ENCODE measurements at places on chromosomes 16 and 17.

GRCh38 chr17:66191593-66192377, at the start of gene CEP112:
Gene CEP112 (minus strand): TSS chr17:66192133.
- peak; percentile 15 for DNase-seq

- no peak for DNase-seq
Measured at GRCh38 chr17:74663561-74663960, 40.0 kb upstream of the CD300E start.

DNA sequence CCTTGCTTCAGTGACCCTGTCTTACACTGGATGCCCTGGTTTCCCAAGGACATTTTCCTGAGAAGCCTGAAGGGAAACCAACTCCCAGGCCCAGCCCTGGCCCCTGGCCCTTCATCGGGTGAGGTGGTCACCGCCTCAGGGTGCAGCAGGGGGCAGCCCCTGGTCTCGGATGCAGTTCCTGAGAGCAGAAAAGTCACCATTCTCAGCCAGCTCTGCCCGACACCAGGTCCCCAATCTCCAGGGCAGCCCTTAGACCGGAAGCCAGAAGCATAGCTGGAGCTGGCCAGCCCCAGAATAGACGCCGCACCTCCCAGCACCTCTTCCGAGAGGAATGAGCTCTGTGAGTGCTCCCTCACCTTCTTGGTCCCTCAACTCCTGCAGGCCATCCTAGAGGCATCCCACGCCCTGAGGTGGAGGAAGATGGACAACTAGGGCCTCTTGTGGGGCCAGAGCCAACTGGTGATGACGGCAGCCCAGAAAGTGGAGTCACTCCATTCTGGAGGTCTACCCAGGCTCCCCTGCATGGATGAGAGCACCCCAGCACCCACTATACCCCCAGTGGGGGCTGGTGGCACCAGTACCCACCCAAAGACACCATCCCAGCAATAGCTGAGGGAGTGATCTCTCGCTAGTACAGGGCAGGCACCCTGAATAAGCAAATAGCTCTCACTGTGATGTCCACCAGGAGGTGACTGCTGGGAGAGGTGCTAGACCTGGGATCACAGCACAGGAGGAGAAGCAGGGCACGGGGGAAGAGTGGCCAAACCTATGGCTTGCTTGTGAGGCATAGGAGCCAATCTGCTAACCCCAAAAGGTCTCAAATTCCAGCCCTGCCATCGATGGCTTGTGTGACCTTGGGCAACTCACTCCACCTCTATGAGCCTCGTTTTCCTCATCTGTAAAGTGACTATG, 56.2 kb downstream of the TK2 start:
- DNase-seq: no peak

GRCh38 chr16:30051518-30051917, 14.0 kb upstream of the ALDOA start:
- DNase-seq: no peak

- DNase-seq: no peak
Measured at GRCh38 chr17:6355196-6355595, 79.7 kb downstream of the AIPL1 start.
